ENCODE measurements at places on chromosomes 7 and 10.
A peak's percentile ranks its signal among the peaks of the same experiment; 100 is the strongest.

- no peak for DNase-seq
- H3K36me3 ChIP-seq = no peaks in the 10 kb centered on the region
- H3K27me3 ChIP-seq = no peaks in the 10 kb centered on the region
- H3K27ac ChIP-seq = no peak overlapping the region
These were observed 82.7 kb downstream of the AKR1D1 start for GRCh38 chr7:138158739-138159528.

DNA sequence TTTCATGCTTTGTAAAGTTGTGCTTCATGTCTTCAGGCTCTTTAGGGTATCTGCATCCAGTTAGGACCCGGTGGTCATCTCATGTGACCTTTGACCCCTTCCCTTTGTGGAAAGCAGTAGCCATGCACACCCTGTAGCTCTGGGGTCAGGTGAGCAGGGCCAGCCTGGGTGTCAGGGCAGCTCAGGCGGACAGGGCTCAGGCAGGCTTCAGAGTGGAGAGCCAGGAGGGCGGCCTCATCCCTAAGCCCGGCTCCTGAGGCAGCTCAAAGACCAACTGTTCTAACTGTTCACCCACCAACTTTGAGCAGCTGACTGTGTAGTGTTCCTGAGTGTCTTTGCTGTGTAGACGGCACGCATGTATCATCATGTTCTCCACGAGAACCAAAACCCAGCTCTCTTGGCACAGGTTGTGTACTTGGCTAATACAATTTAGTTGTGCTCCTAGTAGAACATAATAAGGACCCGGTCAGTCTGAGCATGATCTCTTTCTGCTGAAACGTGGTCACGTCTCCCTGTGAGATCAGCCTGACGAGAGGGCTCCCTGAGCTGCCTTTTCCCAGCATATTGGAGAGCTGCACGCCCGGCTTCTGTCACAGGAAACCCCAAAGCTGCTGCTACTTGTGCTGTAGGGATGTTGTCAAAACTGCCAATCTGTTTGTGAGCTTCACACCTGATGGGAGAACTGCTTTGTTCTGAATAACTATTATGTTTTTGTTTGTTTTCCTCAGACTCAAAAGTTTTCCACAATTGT lies 30.0 kb downstream of the EEPD1 start:
- H3K27ac ChIP-seq = no peak overlapping the region
- H3K27me3 ChIP-seq = no peaks in the 10 kb centered on the region
- no peaks in the 10 kb centered on the region for H3K36me3 ChIP-seq
- no peaks in the 10 kb centered on the region for H3K4me1 ChIP-seq

DNA sequence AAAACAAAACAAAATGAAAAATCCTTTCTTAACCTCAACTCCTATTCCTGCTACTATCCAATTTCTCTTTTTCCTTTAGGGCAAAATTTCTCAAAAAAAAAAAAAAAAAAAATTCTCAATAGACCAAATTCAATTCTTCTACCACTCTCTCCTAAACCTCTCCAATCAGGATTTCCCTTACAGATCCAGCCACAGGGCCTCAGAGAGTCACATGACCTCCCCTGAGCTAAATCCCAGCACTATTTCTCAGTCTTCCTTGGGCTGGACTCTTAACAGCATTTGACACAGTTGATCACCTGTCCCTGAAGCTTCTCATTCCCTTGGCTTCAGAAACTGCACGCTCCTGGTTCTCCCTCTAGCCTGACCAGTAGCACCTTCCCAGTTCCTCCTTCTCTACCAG lies 4.9 kb downstream of the ZNF12 start:
- peaks cover 9% of the 10 kb centered on the region for H3K4me1 ChIP-seq
- DNase-seq = no peak
- no peaks in the 10 kb centered on the region for H3K27me3 ChIP-seq
- peaks cover 22% of the 10 kb centered on the region for H3K36me3 ChIP-seq
- H3K27ac ChIP-seq = no peak overlapping the region
- no peak overlapping the region for H3K4me3 ChIP-seq

GRCh38 chr10:80405035-80405434 lies 3.3 kb upstream of the PRXL2A start:
- no peak for DNase-seq
- H3K27me3 ChIP-seq = no peaks in the 10 kb centered on the region
- H3K36me3 ChIP-seq = no peaks in the 10 kb centered on the region
- no peak overlapping the region for H3K27ac ChIP-seq
- H3K4me1 ChIP-seq = no peaks in the 10 kb centered on the region

GRCh38 chr7:47303014-47303694 lies 278.8 kb downstream of the TNS3 start:
- H3K4me1 ChIP-seq = no peaks in the 10 kb centered on the region
- no peaks in the 10 kb centered on the region for H3K27me3 ChIP-seq
- no peak overlapping the region for H3K4me3 ChIP-seq
- no peak overlapping the region for H3K27ac ChIP-seq
- no peak for DNase-seq
- no peaks in the 10 kb centered on the region for H3K36me3 ChIP-seq

GRCh38 chr10:93039721-93040120 lies 20.9 kb upstream of the CYP26C1 start:
- no peaks in the 10 kb centered on the region for H3K36me3 ChIP-seq
- no peak overlapping the region for H3K4me3 ChIP-seq
- no peak overlapping the region for H3K27ac ChIP-seq
- H3K27me3 ChIP-seq = no peaks in the 10 kb centered on the region

DNA sequence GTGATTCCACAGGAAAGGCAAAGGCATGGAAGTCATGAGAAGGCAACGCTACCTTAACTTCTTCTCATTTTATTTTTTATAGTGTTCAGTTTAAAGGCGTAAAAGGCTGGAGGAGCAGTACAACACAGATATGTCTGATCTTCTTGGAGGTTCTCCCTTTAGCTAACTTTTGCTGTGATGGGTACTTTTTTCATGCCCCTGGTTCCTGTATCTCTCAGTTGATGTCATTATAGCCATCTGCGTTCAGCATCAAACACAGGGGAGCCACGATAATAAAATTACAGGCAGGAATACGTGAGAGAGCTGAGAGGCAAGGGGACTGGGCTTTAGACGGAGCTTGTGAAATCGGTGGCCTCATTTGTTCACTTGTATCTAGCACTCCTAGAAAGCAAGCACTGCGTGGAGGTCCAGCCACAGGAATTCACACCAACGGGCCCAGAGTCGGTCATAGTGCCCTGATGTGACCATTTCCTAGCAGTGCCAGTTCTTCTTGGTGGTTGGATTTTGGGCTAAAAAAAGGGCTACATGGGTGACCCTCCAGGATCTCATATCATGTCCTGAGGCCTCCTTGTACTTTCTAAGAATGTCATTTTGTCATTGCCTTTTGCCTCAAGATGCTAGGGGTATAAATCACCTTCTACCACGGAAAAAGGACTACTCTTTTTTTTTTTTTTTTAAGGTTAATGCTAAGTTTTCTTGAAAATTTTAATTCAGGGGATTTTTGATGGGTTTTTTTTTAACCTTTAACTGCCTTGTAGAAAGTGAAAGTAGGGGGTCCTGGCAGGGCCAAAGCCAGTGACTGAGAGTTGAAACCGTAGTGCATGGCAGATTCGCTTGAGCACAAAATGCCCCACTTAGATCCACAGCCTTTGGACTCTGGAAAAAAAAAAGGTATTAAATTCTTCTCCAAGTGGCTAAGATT lies 191.5 kb downstream of the CELF2 start:
- H3K27me3 ChIP-seq = no peaks in the 10 kb centered on the region
- H3K4me3 ChIP-seq = no peak overlapping the region
- no peak for DNase-seq
- H3K27ac ChIP-seq = peak overlapping the region; percentile 40

- no peak overlapping the region for H3K27ac ChIP-seq
- H3K4me3 ChIP-seq = no peak overlapping the region
- no peaks in the 10 kb centered on the region for H3K36me3 ChIP-seq
- H3K4me1 ChIP-seq = no peaks in the 10 kb centered on the region
- DNase-seq = no peak
- no peaks in the 10 kb centered on the region for H3K27me3 ChIP-seq
These were observed 63.3 kb downstream of the MRC1 start for GRCh38 chr10:17872191-17873091.

DNA sequence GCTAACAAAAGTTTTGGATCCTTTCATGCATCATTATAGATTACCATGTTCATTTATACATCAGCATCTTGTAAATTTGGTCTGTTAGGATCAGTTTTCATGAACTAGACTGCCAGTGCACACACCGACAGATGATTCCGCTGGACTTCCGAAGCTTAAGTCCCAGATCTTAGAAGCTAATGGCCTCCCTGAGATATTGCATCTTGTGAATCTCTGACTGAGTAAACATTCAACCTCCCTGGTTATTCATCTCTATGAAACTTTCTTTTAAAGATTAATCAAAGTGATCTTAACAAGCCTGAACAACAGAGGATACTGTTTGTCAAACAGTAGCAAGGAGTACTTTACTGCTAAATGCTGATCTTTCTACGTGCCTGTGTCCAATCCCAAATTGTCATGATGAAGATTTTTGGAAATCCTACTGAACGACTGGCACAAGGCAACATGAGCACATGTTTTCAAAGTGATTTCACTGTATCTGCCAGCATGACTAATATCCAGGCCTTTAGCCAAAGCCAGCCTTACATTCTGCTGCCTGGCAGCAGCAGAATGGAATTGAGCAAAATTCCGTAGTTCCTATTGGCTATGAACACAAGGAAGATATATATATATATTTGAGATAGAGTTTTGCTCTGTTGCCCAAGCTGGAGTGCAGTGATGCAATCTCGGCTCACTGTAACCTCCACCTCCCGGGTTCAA lies 91.3 kb upstream of the ANK3 start:
- no peaks in the 10 kb centered on the region for H3K27me3 ChIP-seq
- H3K4me3 ChIP-seq = no peak overlapping the region
- DNase-seq = no peak
- H3K36me3 ChIP-seq = no peaks in the 10 kb centered on the region
- H3K4me1 ChIP-seq = no peaks in the 10 kb centered on the region

DNA sequence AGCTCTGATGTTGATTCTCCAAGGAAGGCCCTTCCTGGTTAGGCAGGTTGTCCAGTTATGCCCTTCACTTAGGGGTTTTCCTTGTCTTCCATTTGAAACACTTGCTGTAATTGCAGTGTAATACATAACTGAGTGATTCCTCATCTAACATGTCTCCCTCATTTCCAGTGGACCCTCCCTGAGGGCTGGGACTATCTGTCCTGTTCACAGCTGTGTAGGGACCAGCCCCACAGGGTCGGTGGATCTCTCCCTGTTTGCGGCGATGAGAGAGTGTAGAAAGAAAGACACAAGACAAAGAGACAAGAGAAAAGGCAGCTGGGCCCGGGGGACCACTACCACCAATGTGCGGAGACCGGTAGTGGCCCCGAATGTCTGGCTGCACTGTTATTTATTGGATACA lies 135.9 kb upstream of the EEPD1 start:
- H3K36me3 ChIP-seq = no peaks in the 10 kb centered on the region
- H3K27ac ChIP-seq = no peak overlapping the region
- no peaks in the 10 kb centered on the region for H3K4me1 ChIP-seq

DNA sequence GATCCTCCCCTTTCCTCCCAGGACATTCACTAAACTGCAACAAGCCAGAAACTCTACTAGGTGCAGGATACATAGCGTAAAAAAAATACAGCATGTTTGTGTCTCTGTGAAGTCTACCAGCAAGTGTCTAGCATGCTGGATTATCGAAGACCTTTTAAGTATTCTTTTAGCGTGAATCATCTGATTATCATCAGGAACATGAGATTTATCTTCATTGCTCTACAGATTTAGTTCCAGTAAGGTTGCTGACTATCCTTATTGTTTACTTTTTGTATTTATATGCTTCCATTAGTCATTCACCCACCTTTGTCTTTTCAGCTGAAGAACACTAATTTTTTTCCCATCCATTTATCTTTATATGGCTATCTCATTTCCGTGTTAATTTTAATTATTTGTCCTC lies 62.8 kb downstream of the PDZD8 start:
- DNase-seq = no peak
- no peaks in the 10 kb centered on the region for H3K27me3 ChIP-seq
- H3K4me3 ChIP-seq = no peak overlapping the region
- H3K4me1 ChIP-seq = no peaks in the 10 kb centered on the region
- no peak overlapping the region for H3K27ac ChIP-seq
- H3K36me3 ChIP-seq = peaks cover 11% of the 10 kb centered on the region

DNA sequence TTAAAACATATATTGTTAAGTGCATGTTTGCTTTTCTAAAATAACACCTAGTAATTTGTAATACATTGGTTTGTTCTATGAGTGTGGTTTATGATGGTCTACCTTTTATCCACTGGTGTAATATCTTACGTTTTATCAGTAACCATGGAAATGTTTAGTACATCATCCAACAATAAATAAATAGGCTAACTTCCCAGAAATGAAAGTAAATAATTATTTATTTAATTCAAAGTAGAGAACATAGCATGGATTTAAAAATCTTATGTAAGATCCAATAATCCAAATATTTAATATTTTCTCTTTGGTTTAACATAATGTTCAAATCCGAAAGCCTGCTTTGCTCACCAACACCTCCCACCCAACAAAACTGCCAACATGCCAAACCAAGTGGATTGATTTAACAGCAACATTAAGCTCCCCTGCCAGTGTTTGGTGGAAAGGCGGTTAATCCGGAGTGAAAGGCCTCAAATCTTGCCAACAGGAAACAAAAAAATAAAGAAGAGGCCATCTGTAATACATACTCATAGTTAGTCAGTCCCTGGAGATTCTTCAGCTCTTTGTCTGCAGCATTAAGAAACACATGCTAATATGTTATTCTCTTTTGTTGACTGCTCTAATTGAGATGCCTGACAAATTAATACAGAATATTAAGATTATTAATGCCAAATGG lies 897.8 kb downstream of the CNTNAP2 start:
- H3K4me1 ChIP-seq = no peaks in the 10 kb centered on the region
- no peak overlapping the region for H3K4me3 ChIP-seq
- no peaks in the 10 kb centered on the region for H3K27me3 ChIP-seq
- no peaks in the 10 kb centered on the region for H3K36me3 ChIP-seq

GRCh38 chr10:96339956-96340904 lies 18.6 kb downstream of the OPALIN start:
- no peaks in the 10 kb centered on the region for H3K27me3 ChIP-seq
- peak; percentile 76 for DNase-seq
- H3K4me1 ChIP-seq = no peaks in the 10 kb centered on the region
- H3K27ac ChIP-seq = no peak overlapping the region

DNA sequence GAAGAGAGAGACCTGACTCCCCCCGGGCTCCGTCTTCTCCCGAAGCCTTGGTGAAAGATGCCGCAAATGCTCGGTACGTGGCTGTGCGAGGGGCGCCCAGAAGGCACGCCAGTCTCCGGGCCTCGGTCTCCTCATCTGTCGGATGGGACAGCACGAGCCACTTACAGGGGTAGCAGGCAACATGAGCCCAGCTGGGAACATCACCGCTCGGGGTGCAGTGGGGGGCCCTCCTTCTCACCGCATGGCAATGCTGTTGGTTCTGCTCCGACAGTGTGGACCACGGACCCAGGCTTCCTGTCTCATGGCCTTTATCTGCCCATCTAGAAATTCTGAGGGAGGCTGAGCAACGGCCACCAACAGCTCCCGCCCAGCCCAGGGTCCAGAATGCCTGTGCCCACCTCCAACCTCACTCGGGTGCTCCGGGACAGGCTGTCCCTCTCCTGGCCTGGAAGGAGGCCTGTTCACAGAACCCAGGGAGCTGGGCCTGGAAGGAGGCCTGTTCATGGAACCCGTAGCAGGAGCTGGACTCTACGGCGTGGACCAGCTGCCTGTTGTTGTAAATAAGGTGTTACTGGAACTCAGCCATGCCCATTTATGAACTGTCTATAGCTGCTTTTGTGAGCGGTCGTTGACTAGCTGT lies 15.8 kb downstream of the ADAP1 start:
- no peaks in the 10 kb centered on the region for H3K27me3 ChIP-seq
- no peaks in the 10 kb centered on the region for H3K4me1 ChIP-seq
- peak; percentile 34 for DNase-seq
- H3K4me3 ChIP-seq = no peak overlapping the region

GRCh38 chr10:19651549-19651948 lies 164.7 kb upstream of the PLXDC2 start:
- no peak for DNase-seq
- peaks cover 9% of the 10 kb centered on the region for H3K36me3 ChIP-seq
- H3K4me1 ChIP-seq = no peaks in the 10 kb centered on the region
